ENCODE measurements at places on chromosomes 13 and 19.

- DNase-seq: no peak
These were observed 830.6 kb upstream of the SLITRK5 start for GRCh38 chr13:86840250-86841191.

GRCh38 chr13:51997641-51998330 lies 13.5 kb downstream of the ATP7B start:
- no peak for DNase-seq

- no peak for DNase-seq
These were observed 770.8 kb upstream of the SLITRK6 start for GRCh38 chr13:86569974-86570373.

DNA sequence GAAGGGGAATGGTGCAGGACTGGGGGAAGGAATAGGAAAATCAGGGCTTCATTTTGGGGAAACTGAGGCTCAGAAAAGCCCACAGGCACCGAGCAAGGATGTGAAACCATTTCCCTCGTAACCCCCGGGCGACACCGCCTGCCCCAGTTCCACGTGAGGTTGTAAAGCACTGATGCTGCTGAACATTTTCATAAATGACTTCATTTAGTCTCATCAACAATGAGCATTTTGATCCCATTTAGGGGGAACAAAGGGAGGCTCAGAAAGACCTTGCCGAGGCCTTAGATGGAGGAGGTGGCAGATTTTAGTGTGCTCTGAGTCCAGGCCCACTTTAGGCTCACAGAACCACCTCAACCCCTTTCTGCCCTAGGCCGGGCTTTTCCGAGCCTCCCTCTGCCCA lies 20.5 kb upstream of the FBXO27 start:
- no peak for DNase-seq

DNA sequence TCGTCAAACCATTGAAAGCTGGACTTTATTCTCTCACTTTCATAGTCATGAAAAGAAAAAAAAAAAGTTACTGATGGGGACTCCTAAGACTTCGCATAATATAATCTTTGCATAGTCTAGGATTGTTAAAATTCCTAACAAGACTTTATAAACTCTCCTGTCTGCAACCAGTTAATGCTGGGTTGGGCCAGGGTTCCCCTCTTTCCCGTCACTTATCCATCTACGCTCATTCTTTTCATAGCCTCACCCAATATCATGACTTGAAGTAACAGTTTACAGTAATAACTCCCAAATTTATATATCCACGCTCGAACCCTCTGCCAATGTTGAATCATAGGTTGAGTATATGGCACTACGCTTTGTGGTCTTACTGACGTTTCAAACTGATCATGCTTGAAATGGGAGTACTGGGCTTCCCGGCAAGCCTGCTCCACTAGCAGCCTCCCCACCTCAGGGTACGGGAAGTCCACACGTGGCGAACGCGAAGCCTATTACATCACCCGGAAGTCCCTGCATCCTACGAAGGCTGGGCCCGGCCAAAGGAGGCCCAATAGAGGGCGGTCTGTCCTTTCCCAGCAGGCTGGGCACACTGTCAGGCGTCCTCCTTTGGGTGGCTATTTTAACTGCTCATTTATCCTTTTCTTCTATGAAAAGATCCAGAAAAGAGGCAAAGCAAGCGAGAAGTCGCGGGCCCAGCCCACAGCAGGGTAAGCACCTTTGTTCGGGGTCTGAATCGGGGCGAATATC lies 694 bp upstream of the ZNF460 start:
- DNase-seq: peak; percentile 98

DNA sequence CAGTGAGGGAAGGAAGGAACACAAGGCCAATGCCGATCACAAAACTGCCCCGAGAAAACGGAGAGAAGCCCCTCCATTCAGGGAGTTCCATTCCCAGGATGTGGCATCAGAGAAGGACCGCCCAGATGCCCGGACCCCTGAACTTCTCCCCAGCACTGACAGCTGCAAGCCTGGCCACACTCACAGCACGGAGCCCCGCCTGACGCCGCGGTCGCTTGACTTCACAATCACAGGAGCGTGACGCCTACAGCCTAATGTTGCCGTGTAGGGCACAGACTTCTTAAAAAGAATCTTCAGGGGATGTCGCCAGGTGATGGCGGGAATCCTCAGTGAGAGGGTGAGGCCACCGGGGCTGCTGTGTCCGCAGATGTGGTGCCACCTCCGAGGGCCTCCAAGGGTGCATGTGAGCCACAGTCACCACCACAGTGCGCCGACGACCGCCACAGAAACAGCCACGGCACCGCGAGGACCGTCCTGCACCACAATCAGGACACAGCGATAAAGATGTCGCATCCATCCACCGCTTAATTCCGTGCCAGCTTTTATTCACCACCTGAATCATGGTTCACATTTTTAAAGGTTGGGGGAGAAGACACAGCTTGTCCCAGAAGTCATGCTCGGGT lies 77.2 kb downstream of the SPACA7 start:
- DNase-seq: no peak

DNA sequence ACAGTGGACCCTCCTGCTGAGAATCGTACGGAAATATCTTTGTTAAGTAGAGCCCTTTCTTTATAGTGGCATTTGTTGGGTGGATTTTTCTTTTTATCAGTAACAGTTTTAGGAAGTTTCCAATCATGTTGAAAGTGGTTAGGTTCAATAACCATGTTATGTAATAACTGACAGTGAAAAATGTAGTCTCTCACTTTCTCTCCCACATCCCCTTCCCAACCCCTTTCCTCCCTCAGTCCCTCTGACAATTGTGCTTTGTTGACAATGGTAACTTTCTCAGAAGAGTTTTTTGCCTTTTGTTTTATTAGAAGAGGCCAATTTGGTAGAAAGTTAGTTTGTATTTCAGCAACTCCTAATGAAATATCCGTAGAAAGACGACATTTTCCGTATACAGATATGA lies 77.8 kb upstream of the SLAIN1 start:
- no peak for DNase-seq
